ENCODE measurements at places on chromosomes 4 and X.

DNA sequence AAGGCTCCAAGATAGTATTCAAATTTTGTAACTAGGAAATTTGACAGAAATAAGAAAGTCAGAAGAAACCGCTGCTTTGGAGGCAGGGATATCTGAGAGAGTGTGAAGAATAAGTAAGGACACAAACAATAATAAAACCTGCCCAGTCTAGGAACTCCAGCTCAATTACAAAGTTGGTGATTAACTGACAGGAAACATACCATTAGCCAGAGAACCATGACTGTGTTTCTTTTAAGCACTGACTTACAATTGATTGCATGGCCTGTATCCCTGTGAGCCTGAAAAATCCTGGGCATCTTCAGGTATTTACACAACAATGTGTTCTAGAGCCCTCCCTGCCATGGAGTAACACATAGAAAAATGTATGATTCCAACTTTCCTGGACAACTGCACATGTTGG lies 127.4 kb downstream of the GRIA3 start:
- no peak for DNase-seq

DNA sequence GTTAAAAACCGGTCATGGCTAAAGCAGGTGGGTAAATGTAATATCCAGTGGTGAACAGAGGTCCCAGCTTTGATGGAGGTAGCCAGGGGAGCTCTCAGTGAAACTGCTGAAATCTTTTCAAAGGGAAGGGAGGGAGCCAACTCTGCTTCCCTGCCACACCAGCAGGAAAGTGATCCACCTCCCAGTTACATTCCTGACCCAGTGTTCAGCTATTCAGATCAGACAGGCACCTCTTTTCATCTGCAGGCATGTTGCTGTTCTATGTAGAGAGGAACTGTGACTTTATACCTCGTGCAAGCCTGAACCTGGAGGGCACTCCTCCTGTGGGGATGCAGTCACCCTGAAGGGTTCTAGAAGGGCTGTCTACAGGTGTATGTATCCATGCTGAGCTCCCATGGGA lies 37.6 kb downstream of the DCLK2 start:
- no peak for DNase-seq

GRCh38 chr4:176498617-176499256 lies 179.0 kb downstream of the SPCS3 start:
- DNase-seq = no peak

- DNase-seq = no peak
Observed at GRCh38 chr4:121339307-121339706, 41.5 kb downstream of the QRFPR start.

GRCh38 chrX:14930663-14931062 lies 57.4 kb downstream of the MOSPD2 start:
- no peak for DNase-seq

GRCh38 chr4:36753048-36753447 lies 471.6 kb downstream of the DTHD1 start:
- no peak for DNase-seq

DNA sequence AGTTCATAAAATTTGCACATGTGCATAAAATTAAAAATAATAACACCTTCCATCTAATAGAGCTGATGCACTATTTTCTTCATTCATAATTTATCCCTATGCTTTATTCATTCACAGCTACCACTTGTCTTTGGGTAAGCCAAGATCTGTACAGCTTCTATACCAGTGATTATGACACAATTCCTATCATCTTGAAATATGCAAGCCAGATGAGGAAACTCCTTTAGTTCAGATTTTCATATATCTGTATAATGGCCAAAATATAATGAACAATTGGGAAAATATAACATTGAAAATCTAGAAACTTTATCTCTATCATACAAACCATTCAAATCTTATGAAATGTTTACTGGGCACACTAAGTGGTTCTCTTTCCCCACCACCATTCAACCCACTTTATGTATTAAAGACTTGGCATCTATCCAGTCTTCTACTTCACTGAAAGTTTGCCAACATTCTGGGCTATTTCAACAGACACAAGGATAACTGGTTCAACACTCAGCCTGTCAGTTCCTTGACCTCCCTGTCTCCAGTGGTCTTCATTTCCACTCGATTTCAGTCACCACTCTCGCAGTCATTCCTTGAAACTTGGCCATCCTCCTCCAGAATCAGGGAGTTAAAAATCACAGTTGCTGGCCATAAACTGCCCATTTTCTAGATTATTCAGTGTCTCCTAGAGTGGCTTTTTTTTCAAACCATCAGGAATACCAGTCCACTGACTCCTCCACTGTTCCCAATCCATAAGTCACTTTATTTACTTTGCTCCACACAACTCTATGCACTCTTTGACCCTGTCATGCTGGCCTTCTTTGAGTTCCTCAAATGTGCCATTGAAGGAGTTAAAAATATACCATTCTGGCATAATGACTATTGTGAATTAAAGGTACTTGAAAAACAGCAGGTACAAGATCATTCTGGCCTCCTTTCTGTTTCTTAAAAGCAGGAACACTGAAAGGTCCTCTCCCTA lies 85.5 kb downstream of the CAMK2D start:
- no peak for DNase-seq

DNA sequence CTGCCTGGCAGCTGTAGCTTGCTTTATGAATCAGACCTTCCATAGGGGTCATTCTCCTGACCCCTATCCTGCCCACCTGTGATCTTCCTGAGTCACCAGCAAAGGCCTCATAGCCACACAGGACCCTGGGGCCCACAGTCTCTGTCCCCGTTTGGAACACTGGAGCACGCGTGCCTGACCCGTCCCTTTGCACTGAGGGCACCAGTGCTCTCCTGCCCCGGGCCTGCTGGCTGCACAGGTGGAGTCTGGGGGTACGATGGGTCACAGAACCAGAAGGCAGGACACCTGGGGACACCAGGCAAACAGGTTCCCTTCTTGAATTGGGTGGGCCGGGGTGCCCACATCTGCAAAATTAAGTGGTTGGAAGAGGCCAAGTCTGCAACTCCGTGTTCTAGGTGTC lies 97.2 kb downstream of the CPZ start:
- no peak for DNase-seq

DNA sequence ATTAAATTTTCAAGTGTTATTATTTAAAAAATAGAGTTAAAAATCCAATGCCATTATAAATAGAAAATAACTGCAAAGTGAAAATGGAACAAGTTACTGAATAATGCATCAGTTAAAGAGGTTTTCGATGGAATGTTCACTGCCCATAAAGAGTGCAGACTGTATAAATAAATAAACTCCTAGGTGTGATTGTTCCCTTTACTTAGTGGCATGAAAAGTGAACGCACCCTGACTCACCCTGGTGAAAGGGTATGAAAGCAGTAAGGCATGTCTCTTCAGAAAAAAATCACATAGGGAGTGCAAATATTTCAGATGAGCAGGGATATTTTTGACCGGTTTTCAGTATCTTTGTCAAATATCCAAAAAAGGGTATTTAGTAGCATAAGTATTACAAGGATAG lies 387.8 kb downstream of the DCAF12L2 start:
- DNase-seq = no peak

- DNase-seq = no peak
Observed at GRCh38 chr4:87677731-87678130, 27.7 kb downstream of the DMP1 start.

DNA sequence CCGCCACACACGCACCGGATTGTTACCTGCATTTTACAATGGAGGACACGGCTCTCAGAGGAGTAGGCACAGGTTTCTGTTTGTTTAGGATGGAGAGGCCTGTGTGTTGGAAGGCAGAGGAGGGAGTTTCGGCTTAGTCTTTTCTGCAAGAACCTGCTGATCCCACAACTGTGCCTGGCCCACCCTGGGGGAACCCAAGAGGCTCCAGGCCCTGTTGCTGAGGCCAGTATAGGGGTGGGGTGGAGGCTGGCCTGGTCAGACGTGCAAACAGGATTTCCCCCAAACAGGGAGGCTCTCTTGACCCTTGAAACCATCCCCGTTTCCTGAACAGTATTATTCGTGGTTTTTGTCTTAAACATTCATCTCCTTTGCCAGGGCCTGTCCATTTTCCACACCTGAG lies 772 bp upstream of the SLC49A3 start:
- DNase-seq = no peak

GRCh38 chr4:86015412-86016350 lies 344.2 kb downstream of the MAPK10 start:
- DNase-seq = no peak

- peak; percentile 57 for DNase-seq
Observed at GRCh38 chr4:30717208-30718020, 2.8 kb upstream of the PCDH7 start.

- no peak for DNase-seq
Observed at GRCh38 chr4:93178279-93178678, 650.3 kb upstream of the ATOH1 start.

DNA sequence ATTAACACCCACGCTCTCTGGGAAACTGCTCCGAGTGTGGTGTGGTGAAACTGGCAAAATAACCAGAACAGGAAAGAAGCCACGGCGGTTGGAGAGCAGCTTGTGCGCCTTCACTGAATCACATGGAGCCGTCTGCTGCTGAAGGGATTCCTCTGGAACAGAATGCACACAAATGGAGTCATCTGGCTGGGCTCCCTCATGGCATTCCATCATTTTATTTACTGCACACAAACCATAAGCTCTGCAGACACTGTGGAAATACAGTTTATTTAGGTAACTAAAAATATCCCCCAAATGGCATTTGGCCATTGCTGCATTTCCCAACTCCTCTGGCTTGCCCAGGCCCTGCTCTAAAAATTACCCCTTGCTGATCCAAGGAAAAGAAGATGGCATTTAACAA lies 187.0 kb upstream of the S100G start:
- DNase-seq = no peak
